ENCODE measurements at places on chromosomes 3 and 15. TPM values are rescaled to one million over a fixed set of nuclear protein-coding genes. Genes with fewer than 3 reads are reported as not detected.

GRCh38 chr15:67512140-67512539, 8.8 kb upstream of the C15orf61 start:
- peaks cover 24% of the 10 kb centered on the region for H3K36me3 ChIP-seq
- H3K4me3 ChIP-seq = no peak overlapping the region
- DNase-seq = no peak
- no peak overlapping the region for H3K27ac ChIP-seq
- H3K27me3 ChIP-seq = no peaks in the 10 kb centered on the region
- peaks cover 3% of the 10 kb centered on the region for H3K4me1 ChIP-seq

DNA sequence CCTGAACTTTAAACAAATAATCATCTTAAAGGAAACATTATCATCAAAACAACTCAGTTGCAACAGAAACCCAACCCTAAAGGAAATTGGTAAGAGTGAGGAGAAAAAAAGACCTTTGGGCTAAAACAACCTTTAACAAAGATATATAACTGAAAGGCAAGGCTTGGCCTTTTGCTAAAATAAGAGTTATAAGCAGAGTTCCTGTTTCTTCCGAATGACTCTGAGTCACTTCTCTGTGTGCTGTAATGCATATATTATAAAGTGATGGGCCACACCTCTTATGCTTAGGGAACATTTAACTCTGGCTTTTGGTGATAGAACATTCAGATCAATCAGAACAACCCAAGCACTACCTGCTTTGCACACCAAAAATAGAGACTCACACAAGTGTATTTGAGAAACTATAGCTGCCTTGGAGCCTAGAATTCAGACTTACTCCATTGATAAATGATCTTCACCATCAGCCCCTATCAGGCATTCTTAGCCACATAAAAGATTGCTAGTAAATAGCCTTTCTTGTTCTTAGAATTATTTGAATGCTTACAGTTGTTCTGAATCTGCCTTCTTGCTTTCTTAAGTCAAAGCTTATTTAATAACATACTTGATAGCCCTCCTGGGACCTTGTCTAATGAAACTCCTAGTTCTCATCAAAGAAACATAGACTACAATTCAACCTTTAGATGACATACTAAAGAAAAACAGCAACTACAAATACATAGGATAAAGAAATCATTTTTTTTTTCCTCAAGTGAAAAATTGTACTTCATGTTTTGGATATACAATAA, 294.2 kb upstream of the SEMA6D start:
- H3K36me3 ChIP-seq = no peaks in the 10 kb centered on the region
- H3K27ac ChIP-seq = no peak overlapping the region
- H3K4me3 ChIP-seq = no peak overlapping the region
- no peak for DNase-seq

GRCh38 chr3:109132801-109133473, 3.6 kb upstream of the C3orf85 start:
- no peak for DNase-seq

GRCh38 chr3:68483601-68484000, 448.7 kb downstream of the TAFA4 start:
- H3K4me3 ChIP-seq = no peak overlapping the region
- DNase-seq = no peak
- no peaks in the 10 kb centered on the region for H3K27me3 ChIP-seq
- H3K4me1 ChIP-seq = no peaks in the 10 kb centered on the region
- peaks cover 1% of the 10 kb centered on the region for H3K36me3 ChIP-seq
- H3K27ac ChIP-seq = no peak overlapping the region

DNA sequence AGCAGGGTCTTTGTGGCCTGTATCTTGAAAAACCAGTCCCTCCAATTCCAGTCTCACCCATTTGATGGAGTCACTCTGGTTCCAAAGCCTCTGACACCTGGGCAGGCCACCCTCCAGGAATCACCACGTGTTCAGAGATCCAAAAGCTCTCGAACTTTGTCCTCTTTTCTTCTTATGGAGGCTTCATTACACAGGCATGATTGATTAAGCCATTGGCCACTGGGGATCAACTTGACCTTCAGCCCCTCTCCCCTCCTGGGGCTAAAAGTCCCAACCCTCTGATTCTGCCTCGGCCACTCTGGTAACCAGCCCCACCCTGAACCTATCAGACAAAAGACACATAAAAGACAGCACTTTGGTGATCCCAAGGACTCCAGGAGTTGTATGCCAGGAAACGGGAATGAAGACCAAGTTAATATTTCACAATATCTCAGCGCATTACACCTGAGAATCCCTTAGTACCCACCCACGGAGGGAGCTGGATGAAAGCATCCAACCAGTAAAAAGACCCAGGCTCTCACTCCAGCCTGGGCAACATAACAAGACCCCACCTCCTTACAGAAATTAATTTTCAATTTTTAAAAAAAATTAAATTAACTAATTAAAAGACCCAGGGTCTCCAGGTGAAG, 23.0 kb upstream of the SSUH2 start:
- no peaks in the 10 kb centered on the region for H3K36me3 ChIP-seq
- no peak overlapping the region for H3K4me3 ChIP-seq
- H3K27me3 ChIP-seq = peaks cover 20% of the 10 kb centered on the region

DNA sequence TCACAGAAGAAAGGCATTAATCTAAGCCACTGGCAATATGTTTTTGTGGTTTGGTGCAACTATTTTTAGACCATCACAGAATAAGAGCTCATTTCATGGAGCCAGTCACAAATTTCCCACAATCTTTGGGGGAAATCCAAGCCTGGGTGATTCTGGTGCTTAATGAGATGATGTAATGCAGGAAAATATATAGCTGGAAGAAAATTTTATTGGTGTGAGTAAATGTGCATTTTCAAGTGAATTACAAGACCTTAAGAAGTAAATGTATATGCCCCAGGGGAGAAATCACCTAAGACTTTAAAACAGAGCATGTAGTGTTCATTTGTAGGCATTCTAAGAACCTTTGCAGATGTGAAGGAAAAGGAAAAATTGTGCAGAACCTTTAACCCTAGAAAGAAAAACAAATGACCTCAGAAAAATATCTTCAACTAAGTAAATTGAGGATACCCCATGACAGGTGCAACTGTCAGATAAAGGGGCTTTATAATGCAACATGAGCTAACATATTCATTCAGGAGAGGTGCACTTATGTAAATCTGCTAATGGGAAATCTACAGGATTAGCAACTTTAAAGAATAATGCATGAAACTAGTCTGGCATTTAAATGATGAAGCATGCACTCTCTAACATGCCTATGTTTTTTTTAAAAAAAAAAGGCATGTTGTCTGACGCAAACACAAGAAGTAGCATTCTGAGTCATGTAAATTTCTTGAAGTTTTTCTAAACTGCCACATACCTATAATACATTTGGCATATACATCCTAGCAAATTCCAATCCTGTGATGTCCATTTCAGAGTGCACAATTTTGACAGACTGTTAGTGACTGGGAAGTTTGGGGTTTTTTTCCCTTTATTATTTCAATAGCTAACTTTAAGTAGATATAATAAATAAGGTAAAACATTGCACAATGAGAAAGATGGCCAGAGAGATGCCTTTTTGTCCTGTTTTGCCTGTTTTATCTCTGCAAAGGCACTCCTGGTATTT, 105.1 kb downstream of the MEX3B start:
- H3K4me1 ChIP-seq = no peaks in the 10 kb centered on the region
- H3K27me3 ChIP-seq = peaks cover 6% of the 10 kb centered on the region
- H3K36me3 ChIP-seq = no peaks in the 10 kb centered on the region
- no peak overlapping the region for H3K27ac ChIP-seq
- H3K4me3 ChIP-seq = no peak overlapping the region

DNA sequence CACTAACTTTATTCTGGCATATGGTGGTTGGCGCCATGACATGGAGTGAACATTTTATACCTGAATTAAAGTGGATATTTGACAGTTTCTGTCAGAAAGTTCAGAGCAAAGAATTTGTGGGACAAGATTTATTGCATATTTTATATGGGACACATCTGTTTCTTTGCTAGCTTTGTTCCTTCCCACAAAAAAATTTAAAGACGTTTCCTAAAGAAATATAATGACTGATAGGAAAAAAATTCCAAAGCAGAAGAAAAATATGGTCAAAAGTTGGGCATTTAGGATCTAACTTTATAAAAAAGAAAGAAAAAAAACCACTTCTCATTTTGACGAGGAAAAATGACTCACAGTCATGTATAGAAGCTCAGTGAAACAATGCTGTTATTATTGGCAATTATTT, 101.6 kb downstream of the GREM1 start:
- H3K36me3 ChIP-seq = no peaks in the 10 kb centered on the region
- H3K4me1 ChIP-seq = no peaks in the 10 kb centered on the region
- no peak overlapping the region for H3K4me3 ChIP-seq
- no peaks in the 10 kb centered on the region for H3K27me3 ChIP-seq
- no peak for DNase-seq
- H3K27ac ChIP-seq = no peak overlapping the region

DNA sequence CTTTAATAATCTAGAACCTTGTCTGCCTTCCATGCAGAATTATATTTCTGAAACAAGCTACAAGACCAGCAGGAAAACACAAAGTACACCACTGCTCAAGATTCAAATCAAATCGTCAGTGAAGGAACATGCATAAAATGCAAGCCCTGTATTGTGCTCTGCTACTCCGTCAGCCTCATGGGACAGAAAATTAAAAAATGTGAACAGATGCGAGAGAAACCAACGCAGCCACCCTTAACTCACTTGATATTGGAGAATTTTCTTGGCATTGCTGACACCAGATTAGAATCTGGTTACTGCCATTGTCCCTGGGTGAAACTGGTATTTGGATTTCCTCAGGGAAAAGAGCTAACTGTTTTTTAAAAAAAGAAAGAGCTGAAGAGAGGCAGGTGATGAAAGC, 23.6 kb downstream of the ANXA2 start:
- no peaks in the 10 kb centered on the region for H3K4me1 ChIP-seq
- H3K27me3 ChIP-seq = no peaks in the 10 kb centered on the region
- H3K36me3 ChIP-seq = no peaks in the 10 kb centered on the region
- no peak overlapping the region for H3K4me3 ChIP-seq
- no peak for DNase-seq

- H3K36me3 ChIP-seq = no peaks in the 10 kb centered on the region
- H3K4me1 ChIP-seq = no peaks in the 10 kb centered on the region
- H3K27ac ChIP-seq = no peak overlapping the region
- H3K4me3 ChIP-seq = no peak overlapping the region
Measured at GRCh38 chr3:182185313-182185712, 473.6 kb downstream of the SOX2 start.

- no peak for DNase-seq
- no peak overlapping the region for H3K4me3 ChIP-seq
- H3K36me3 ChIP-seq = no peaks in the 10 kb centered on the region
- H3K4me1 ChIP-seq = no peaks in the 10 kb centered on the region
Measured at GRCh38 chr3:29868543-29869101, 587.8 kb downstream of the RBMS3 start.

DNA sequence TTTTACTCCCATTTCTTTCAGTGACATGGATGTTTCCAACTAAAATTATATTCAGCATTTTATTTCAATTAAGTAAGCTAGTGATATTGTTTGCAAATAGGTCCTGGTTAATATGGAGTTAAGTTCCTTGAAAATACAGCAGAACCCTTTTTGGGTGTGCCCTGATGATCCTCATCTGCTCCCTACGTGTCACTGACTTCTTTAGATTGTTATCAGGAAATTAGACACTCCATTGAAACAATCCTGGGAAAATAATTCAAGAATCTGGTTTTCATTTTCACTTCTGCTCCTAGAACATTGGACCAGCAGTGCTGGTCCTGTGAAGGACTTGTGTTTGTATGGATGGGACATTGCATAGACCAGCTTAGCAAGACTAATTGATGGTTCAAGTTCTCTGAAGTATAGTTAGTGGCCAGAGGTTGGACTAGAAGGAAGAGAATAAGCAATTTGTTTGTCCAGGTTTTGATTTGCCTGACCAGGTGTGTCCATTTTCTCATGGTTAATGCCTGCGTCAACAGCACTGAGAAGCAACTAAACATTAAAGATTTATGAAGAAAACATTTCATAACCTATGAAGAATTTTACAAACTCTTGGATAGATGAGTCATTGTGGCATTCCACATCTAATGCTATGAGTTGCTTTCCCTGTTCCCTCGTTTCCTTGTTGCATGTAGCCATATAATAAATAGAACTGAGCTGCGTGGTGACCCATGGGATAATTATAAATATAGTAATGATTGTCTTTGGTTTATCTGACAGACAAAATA, 95.8 kb downstream of the ZPLD1 start:
- H3K36me3 ChIP-seq = no peaks in the 10 kb centered on the region
- H3K4me1 ChIP-seq = no peaks in the 10 kb centered on the region
- no peak overlapping the region for H3K4me3 ChIP-seq

DNA sequence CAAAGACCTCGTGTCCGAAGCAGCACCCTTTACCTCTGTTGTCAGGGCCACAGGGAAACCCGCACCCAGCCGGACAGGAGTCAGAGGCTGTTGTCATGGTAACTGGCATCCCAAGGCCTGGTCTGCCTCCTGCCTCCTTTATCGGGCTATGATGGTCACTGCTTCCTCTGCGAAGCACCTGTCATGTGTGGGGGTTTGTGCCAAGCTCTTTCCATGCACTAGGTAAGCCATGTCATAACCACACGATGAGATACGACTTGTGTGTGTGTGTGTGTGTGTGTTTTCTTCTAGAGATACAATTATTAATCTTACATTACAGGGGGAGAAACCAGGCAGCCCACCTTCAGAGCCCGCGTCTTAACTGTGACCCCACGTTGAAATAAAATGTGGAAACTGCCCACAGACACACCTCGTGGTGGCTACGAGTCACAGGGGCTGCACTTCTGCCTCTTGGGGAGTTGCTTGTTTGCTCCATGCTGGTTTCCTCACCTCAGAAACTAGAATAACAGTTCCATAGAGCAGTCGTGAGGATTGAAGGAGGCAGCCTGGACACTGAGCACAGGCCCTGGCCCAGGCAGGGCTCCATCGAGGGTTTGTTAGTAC, 18.0 kb downstream of the ZDHHC19 start:
- no peaks in the 10 kb centered on the region for H3K36me3 ChIP-seq
- H3K27me3 ChIP-seq = no peaks in the 10 kb centered on the region
- H3K4me3 ChIP-seq = no peak overlapping the region
- no peak for DNase-seq
- peak overlapping the region; percentile 92 for H3K27ac ChIP-seq

DNA sequence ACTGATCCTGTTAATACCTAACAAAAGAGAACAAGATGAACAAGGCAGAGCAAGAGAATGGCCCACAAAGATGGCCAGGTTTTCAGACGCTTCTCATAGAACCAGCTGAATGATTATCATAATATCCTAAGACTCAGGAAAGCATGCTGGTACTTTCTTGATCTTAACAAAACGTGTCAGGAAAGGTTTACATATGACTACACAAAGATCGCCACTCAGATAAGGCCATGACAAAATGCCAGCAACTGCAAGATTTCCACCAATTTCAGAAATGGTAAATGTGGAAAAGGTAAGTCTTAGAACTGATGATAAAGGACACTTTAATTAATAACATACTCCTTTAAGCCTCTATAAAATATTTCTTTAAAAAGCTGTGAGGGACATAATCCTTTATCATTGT, 108.8 kb downstream of the DLG1 start:
- DNase-seq = no peak
- H3K4me1 ChIP-seq = peaks cover 18% of the 10 kb centered on the region
- H3K27ac ChIP-seq = no peak overlapping the region
- H3K36me3 ChIP-seq = peaks cover 6% of the 10 kb centered on the region
- H3K4me3 ChIP-seq = no peak overlapping the region
- H3K27me3 ChIP-seq = no peaks in the 10 kb centered on the region

GRCh38 chr3:52441772-52442332, 3.1 kb downstream of the SEMA3G start:
- H3K27me3 ChIP-seq = no peaks in the 10 kb centered on the region
- H3K4me1 ChIP-seq = peaks cover under 1% of the 10 kb centered on the region
- no peak for DNase-seq
- no peaks in the 10 kb centered on the region for H3K36me3 ChIP-seq
- H3K4me3 ChIP-seq = no peak overlapping the region
- H3K27ac ChIP-seq = no peak overlapping the region

GCHFR gene
- 32.7 TPM for total RNA-seq

GPR160 gene
- total RNA-seq = 10.3 TPM

WNT5A gene
- not detected for total RNA-seq

AHSG gene
- not detected for total RNA-seq

PRC1 gene
- total RNA-seq = 173 TPM

SIDT1 gene
- 14.6 TPM for total RNA-seq

Measured in activated naive CD4-positive, alpha-beta T cell treated with anti-CD3 and anti-CD28 coated beads for 36 hours (primary cell).